GM23248 (cell line): ENCODE measurements at places on chromosomes 4 and X.

- peak; percentile 46 for DNase-seq
Measured at GRCh38 chrX:48696909-48697727, 584 bp downstream of the SUV39H1 start.

DNA sequence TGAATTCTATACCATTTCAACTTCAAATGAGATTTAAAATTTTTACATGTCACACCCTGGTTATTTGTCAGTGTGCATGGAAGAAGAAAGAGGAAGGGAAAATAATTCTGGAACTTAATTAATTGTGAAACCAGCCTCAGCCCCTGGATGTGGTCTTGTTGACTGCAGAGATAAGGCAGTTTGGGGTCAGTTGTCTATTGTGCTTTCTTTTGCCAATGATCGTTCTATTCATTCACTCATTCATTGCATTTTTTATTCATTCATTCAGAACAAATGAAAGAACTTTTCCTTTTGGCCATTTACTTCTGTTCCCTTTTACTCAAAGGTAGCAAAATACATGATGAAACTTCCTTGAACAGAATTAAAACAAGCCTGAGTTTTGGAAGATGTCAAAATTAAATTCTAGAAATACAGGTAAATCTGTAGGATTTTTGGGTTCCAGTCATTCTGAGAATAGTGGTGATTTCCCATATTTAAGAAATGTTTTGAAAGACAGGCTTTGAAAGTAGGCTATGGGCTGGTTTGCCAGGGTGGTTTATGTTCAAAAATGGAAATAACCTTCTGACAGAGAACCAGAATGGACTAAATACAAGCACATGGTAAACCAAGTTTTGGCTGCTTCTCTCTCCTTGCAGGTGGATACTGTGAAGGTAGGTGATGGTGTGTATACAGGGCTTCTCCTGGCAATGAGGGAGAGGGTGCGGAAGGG lies 35.7 kb downstream of the PARM1 start:
- DNase-seq: no peak

GRCh38 chr4:112704991-112705845 lies 68.3 kb downstream of the LARP7 start:
- DNase-seq: peak; percentile 82

DNA sequence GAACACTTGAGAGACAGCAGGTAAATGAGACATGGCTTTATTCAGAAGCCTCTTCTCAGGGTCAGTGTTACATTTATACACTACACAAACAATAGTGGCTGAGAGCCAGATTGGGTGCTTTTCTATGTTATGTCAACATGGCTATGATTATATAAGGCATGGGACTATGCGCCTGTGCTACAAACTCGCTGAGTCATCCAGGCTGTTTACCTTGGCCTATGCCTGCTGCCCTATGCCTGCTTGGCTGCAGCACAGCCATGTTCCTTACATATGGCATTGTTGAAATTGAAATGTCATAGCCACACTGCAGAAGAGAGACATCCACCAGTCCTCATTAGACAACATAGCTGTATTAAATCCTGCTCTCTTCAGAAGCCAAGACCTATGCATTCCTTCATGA lies 236.3 kb upstream of the NWD2 start:
- DNase-seq: no peak

- peak; percentile 81 for DNase-seq
Measured at GRCh38 chr4:110663738-110664444, 41.0 kb upstream of the PITX2 start.

DNA sequence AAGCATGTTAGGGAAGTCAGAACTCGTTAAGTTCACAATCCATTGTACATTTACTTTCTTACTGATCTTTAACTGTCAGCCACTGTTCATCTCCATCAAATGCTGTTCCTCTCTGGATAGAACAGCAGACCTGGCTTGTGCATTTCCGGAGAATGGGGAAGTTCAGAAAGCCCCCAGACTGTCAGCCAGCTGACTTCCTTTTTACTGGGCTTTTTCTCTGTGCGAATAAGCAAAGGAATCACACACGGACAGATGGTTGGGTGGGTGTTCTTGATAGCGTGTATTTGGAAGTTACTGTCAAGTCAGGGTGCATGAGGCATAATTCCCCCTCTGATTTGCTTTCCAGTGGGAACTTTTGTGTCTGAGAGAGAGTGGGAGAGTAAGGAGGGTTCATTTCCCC lies 56.8 kb downstream of the TSPAN7 start:
- DNase-seq: no peak

DNA sequence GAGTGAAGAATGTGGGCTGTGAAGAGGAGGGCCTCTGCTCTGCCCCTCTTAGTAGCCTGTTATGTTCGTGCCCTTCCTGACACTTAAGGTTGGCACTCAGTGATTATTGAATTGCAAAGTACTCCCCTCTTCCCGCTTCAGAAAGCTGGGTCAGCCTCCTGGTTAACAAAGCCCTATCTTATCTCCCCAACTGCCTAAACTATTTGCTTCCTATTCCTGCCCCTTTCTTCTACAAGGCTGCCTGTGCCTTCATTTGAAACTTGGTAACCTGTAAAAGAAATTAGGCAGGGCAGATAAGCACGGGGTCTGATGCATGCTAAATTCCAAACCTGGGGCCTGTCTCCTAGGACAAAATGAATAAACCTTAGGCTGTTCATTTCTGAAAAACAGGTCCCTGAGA lies 23.1 kb upstream of the TMEM150C start:
- DNase-seq: no peak

DNA sequence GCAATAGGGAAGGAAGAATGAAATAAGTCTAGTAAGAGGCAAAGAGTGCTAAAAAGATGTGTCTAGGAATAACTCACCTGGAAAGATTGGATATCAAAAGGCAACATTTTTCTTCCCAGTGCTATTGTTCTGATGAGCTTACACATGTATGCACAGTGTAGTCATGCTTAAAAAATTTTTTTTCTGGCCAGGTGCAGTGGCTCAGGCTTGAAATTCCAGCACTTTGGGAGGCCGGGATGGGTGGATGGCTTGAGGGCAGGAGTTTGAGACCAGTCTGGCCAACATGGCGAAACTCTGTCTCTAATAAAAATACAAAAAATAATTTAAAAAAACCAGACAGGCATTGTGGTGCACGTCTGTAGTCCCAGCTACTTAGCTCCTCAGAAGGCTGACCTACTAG lies 795.8 kb upstream of the IGFBP7 start:
- no peak for DNase-seq

- DNase-seq: peak; percentile 51
Measured at GRCh38 chr4:86543560-86544309, 50.4 kb upstream of the PTPN13 start.

DNA sequence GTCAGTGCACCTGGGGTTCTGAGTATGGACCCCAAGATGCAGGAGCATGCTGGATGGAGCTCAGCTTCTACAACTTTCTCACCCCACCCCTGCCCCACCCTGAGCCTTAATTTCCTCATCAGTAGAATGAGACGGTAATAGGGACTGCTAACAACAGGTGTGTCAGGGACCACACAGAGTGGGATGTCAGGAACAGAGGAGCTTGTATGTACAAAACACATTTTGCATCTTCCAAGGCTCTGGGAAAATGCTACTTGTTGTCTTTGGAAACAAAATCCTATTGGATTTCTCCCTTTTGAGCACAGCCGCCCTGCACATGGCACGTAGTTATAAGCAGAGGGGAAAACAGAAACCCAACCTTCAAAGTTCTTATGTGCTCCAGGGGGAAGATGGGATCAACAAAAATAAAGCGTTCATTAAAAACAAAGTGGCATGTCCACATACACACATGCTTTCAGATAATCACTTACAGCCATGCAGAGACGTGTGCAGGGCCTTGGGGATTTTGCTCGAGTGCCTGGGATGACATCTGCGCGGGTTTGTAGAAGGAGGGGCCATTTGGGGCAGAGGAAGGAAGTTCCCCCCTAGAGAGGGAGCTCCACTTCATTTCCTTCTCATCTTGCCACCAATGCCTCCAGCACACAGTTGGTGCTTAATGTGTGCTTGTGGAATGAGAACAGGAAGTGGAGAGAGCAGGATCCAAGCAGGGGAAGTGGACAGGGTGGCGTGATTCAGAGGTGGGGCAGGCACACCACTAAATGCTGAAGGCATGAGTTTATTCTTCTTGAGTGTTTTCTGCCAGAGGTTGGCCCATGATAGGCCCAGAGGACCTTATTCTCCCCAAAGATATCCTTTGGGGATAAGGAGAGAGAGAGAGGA lies 138.9 kb downstream of the SMIM20 start:
- DNase-seq: no peak

- DNase-seq: peak; percentile 65
Measured at GRCh38 chr4:52932591-52933470, 70.7 kb downstream of the RASL11B start.

GRCh38 chr4:99821918-99822503 lies 5.4 kb downstream of the DAPP1 start:
- no peak for DNase-seq

DNA sequence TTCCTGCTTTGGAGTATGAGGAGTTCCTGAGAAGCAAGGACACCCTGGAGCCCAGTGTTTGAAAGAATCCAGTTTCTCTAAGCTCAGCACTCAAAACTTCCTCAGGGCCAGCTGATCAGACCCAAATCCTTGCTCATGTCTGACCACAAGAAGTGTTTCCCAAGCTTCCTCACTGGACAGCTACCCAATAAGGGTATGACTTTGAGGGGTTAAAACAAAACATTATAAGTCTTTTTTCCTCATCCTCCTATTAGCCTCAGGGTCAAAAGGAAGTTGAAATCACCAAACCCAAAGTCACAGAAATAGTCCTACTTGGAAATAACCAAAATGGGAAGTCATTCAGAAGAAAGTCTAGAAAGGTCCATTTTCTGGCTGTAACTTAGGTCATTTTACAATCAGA lies 13.7 kb downstream of the ZBTB33 start:
- no peak for DNase-seq

- no peak for DNase-seq
Measured at GRCh38 chrX:106748377-106748776, 21.9 kb downstream of the RNF128 start.

GRCh38 chr4:56513517-56513916 lies 7.9 kb downstream of the ARL9 start:
- DNase-seq: no peak

DNA sequence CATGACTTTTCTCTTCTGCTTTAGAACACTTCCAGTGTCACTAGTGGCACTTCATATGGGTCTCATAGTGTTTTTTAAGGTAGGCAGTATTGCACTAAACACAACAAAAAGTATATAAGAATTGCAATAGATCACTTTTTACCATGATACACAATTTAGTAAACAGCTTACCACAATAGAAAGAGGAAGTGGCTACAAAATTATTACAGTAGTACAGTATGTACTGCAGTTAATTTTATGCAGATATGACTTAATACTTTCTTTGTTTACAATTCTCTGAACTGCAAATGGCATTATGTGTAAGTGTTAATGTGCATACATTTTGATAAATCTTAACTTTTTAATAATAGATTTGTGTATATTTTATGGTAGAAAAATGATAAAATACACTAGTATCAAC lies 157.3 kb downstream of the RRAGB start:
- DNase-seq: no peak

DNA sequence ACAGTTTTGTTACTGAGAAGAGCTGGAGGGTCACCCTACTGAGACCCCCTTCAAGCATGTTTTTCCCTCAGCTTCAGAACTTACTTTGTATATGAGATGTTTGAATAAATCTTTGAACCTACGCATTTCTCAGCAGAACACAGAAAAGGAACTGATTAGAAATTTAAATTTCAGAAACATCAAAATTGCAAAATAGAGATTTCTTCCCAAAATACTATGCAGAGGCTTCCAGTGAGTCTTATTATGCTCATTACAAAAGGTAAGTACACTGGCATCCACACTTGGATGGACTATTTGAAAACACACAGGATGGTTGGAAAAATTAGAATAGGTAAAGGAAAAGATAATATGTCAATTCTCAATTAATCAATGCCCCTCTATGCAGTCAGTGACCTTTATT lies 91.2 kb downstream of the COX7B2 start:
- DNase-seq: no peak

- peak; percentile 75 for DNase-seq
Measured at GRCh38 chrX:110600745-110601310, 194.8 kb downstream of the CHRDL1 start.

DNA sequence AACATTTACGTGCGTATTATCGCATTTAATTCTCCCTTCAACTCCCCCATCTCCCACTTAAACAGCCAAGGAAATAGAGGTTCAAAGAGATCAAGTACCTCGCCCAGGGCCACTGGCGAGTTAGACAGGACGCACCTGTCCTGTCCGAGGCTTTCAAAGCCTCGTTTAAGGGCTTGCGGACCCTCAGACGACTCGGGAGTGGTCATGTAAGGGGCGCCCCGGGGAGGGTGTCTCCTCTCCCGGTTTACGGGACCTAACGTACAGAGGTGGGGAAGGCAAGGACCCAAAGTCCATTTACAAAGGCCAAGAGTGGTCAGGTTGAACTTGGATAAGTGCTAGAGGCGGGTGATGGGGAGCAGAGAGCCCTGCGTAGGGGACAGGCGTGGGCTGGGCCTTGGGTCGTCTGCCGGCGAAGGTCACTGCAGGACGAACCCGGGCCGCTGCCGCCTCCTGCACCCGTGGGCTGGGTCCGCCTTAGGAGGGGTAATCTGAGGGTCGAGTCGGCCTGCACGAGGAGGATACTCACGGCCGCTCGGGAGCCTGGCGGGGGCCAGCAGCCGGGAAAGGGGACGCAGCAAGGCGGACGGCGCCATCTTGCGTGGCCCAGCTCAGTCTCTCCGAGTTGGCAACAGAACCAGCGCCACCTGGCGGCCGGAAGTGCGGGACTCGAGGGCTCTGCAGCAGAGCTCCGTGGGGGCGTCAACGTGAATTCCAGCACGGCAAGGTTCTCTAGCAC lies 5.9 kb upstream of the NAA15 start:
- peak; percentile 96 for DNase-seq

GRCh38 chr4:14772388-14772787 lies 229.9 kb upstream of the CPEB2 start:
- DNase-seq: no peak

DNA sequence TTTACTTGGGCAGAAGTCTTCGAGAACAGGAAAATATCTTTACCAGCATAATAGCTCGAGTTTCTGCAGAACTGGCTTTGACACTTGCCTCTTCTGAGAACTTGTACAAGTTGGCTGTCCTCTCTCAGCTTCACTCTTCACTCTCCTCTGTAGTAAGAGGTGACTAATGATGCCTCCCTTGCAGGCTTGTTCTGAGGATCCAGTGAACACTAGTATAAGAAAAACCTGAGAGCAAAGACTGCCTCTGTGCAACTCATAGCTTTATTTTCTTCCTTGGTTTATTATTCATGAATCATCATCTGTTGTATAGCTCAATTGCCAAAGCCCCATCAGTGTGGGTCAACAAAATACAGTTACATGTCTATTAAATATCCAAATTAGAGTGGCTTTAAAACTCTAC lies 266.7 kb upstream of the CLNK start:
- no peak for DNase-seq

- DNase-seq: no peak
Measured at GRCh38 chr4:5709207-5709575, 832 bp upstream of the EVC2 start.
